Astrocyte of the hippocampus (primary cell): ENCODE measurements at places on chromosomes 1 and 21.

GRCh38 chr21:44337449-44337848 lies 1.7 kb downstream of the CFAP410 start:
- no peak for DNase-seq

- DNase-seq = no peak
These were observed 10.7 kb downstream of the DHRS3 start for GRCh38 chr1:12607263-12607662.

GRCh38 chr21:34812504-34813265 lies 143.9 kb downstream of the CLIC6 start:
- DNase-seq = peak; percentile 56

DNA sequence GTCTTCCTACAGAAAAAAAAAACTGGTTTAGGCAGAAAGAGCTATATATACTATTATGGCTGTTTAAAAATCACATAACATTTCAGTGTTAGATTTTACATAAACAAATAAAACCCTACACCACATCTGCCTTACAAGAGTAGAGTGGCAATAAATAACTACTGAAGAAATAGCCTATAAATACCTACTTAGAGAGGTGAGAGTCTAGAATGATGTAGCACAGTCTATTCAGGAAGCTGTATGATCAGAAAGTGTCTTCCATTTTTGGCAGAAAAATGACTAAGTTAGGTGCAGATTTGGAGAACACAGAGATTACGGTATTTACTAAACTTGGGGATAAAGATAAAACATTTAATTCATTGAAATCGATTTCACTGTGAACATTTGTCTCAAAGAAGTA lies 75.5 kb downstream of the VAV3 start:
- no peak for DNase-seq

GRCh38 chr1:20494609-20495311 lies 8.8 kb upstream of the CAMK2N1 start:
- peak; percentile 90 for DNase-seq

- DNase-seq = no peak
These were observed 65.0 kb upstream of the SSX2IP start for GRCh38 chr1:84755216-84755615.

- no peak for DNase-seq
These were observed 4.1 kb upstream of the PTPN7 start for GRCh38 chr1:202164271-202165037.

DNA sequence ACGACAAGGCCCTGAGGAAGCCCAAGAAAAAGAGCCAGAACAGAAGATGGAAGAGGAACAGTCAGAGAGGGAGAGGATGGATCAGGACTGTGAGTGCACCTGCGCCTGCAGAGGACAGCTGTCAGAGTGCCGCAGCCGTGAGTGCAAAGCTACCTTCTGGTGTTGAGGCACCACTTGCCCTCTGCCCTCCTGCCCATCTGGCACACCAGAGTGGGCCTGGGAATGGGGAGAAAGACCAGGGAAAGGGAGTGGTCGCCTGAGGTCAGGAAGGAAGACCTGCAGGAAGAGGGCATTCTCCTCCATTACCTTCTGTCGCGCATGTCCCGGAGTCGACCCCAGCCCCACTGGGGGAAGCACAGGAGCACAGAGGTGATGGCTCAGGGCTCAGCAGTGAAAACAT lies 26.2 kb downstream of the VASH2 start:
- DNase-seq = no peak

DNA sequence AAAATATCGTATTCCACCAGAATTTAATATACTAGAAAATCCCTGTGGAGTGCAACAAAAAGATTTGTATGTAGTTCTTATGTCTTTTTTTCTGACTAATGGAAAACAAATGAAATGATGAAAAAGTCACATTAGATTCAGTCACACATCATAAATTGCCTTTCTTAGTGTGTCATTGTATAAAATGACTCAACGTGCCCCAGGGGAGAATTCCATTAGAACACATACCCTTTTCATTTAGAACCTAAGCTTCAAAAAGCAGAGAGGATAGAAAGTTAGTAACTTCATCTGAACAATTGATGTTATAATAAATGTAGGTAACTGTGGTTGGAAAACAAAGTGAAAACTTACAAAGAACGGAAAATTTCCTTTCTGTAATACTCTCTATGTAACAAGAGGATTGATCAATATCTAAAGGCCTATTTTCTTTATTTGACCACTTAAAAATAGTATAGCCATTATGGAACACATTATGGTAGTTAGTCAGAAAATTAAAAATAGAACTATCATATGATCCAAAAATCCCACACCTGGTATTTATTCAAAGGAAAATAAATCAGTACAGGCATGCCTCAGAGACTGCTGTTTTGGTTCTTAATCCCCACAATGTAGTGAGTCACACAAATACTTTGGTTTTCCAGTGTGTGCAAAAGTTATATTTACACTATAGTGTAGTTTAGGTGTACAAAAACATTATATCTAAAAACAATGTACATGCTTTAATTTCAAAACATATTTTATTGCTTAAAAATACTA lies 1016.1 kb downstream of the KCNT2 start:
- DNase-seq = peak; percentile 49

- DNase-seq = no peak
These were observed 1.9 kb upstream of the GPR88 start for GRCh38 chr1:100536031-100536430.

DNA sequence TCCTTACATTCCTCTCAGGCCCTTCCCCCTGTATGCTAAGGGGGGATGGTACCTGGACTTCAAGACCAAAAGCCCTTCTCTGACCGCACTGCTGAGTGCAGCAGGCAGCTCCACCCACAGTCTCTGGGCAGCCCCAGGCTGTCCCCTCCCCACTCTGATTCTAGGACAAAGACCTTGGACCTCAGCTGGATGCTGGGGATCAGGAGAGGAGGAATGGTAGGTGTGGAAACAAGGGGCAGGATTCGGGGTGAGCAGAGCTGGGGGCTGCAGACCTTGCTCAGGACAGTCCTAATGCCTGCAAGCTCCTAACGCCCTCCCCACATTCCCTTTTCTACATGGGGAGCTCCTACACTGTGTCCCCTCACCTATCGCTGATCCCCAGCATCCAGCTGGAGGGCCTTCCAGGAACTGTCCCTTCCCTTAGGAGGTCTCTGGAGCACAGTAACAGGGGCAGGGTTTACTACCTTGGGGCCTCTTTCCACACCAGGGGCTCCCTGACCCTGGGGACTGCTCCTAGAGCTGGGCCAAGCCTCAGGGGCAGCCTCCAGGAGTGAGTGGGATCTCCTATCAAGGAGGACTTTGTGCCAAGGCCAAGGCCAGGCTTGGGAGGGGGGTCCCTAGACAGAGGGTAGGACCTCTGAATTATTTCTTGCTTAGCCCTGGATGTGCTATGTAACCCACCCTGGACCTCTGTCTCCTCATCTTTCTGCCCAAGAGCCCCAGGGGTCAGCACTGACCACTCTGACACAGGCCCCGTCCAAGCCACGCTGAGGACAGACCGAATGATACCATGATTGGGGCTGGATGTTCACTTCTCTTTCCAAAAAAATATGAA lies 5.6 kb downstream of the CLDN19 start:
- no peak for DNase-seq

- DNase-seq = peak; percentile 76
These were observed 37.3 kb upstream of the SYT14 start for GRCh38 chr1:209900734-209901133.

DNA sequence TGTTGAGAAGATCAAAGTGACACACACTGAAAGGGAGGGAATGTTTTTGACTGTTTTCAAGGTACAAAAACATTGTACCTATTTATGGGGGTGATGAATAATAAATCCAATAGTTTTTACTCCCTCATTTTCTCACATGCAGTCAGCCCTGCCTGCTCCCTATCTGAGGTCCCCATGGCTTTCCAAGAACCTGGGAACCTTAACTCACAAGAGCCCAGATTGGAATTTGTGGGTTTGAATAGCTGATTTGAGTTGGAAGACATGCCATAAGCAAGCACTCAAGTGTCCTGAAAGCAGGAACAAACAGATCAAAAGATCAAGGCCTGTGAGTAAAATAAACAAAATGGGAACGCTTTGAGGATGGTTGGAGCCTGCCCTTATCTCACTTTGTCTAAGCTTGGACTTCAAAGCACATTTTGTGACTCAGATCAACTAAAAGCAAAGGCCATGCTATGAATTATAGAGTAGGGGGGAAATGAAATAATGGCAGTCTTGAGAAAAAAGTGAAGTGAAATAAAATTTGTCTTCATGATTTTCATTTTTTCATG lies 136.6 kb downstream of the LYPLAL1 start:
- DNase-seq = peak; percentile 81

GRCh38 chr1:178412400-178412770 lies 84.4 kb downstream of the CLEC20A start:
- no peak for DNase-seq

DNA sequence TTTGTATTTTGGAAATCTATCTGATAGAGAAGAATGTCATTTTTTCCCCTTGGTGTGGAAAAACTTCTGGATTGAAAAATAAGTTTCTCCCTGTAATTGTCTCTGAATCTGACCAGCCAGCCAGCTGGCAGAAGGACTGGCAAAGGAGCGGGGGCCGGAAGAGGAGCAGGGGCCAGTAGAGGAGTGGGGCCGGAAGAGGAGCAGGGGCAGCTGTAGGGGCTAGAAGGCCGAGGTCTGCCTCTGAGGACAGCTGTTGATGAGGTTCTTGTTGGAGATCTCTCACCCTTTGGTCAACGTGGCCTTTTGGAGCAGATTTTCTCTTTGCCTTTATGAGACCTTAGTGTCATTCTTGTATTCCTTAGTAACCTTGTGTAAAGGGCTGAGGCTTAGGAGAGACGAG lies 121.8 kb downstream of the GALNT2 start:
- no peak for DNase-seq

GRCh38 chr1:223713546-223714420 lies 1.4 kb downstream of the CAPN2 start:
- DNase-seq = peak; percentile 73

DNA sequence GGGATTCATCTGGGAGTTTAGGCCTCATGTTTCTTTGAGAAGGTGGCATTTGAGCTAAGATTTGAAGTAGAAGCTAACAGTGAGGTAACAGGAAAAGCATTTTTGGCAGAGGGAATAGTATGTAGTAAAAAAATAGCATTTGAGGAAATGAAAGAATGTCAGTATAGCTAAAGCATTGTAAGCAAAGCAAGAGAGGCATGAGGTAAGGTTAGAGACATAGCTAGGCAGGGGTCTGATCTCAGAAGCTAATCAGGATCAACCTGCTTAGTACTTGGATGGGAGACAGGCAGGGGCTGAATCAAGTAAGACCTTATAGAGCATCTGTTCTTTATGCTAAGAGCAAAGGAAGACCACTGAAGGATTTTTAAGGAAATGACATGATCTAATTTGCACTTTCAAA lies 4.0 kb downstream of the POLR3C start:
- DNase-seq = no peak

DNA sequence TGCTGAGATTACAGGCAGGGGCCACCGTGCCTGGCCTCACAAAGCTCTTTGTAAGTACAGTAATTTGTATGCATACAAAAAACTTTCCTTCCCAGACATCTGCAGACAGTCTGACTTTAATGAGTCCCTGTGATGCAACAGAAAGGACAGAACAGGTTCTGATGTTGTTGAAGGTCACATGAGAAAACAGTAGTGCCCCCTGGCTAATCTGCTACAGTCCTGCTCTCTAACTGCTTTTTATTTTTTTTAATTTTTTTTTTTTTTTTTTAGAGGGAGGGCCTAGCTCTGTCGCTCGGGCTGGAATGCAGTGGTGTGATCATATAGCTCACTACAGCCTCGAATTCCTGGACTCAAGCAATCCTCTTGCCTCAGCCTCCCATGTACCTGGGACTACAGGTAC lies 36.7 kb downstream of the ACBD3 start:
- no peak for DNase-seq

- no peak for DNase-seq
These were observed 19.9 kb upstream of the WDR26 start for GRCh38 chr1:224454402-224455055.
